NCI-H1436 treated with DMSO at 0.1 percent for 48 hours (cell line): ENCODE measurements at places on chromosomes 1 and 21.

GRCh38 chr21:45922648-45923047 lies 58.9 kb upstream of the COL6A1 start:
- no peak for DNase-seq

- DNase-seq: peak; percentile 60
These were observed 91.5 kb downstream of the IER5 start for GRCh38 chr1:181179987-181180365.

- no peak for DNase-seq
These were observed 134.4 kb downstream of the OMA1 start for GRCh38 chr1:58412071-58412580.

DNA sequence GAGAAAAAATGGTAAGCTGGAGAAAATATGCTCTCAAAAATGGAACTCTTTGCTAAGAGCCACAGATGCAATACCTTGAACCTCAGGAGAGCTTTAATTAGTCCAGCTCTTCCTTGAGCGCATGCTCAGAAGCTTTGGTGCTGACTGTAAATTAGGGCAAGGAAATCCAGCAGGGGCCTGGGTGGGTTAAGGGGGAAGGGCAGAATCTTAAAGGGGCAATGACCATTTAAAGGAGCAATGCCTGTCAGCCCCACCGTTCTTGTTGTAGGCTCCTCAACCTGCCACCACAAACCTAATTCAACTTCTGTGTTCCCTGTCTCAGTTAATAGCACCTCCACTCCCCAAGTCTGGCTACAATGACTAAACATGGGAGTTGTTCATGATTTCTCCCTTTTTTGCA lies 6.8 kb upstream of the SLC22A15 start:
- DNase-seq: no peak

GRCh38 chr1:21706151-21706835 lies 37.1 kb upstream of the RAP1GAP start:
- no peak for DNase-seq

- DNase-seq: no peak
These were observed 16.8 kb downstream of the ZBTB18 start for GRCh38 chr1:244067893-244068292.

DNA sequence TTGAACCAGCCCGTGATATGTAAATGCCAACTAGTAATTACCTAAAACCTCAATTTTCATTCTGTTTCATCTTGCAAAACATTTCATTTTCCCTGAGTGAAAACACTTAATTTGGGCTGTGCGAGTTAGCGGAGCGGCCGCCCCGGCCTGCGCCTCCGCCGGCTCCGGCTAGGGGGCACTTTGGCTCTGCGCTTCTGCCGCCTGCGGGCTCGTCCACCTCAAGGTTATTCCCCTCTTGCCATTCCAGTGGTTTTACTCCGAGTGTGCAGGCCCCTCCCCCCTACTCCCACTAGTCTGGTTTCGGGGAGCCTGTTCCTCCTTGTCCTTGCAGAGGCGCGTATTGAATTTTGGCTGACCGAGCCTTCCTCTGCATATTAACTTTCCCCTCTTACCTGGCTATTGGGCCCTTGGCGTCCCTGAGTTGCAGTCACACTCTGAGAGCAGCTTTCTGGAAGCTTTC lies 55.6 kb downstream of the PEX14 start:
- no peak for DNase-seq
